Natural killer cell treated with Interleukin-12 subunit alpha and Interleukin-12 subunit beta and Interleukin-15 and Interleukin-18, amount 100 ng/mL, for 72 hours (primary cell): ENCODE measurements at places on chromosomes 5 and 9. TPM values are rescaled to one million over a fixed set of nuclear protein-coding genes. Genes with fewer than 3 reads are reported as not detected.

The SRD5A1 gene
- 7.2 TPM for total RNA-seq

DNA sequence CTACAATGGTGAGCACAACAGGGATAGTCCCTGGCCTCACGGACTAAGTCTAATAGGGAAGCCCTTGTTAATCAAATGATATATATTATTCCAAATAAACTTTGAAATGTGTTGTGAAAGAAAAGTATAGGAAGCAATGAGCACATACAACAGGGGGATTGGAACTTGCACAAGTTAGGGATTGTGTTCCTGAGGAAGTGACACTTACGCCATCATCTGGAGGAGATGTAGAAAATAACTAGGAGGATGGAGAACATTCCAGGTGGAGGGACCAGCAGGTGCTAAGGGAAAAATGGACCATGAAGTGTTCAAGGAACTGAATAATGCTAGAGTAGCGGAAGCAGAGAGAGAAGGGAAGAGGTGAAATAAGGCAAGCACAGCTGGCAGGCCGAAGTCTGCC lies 18.8 kb upstream of the RPS23 start:
- DNase-seq: no peak

DNA sequence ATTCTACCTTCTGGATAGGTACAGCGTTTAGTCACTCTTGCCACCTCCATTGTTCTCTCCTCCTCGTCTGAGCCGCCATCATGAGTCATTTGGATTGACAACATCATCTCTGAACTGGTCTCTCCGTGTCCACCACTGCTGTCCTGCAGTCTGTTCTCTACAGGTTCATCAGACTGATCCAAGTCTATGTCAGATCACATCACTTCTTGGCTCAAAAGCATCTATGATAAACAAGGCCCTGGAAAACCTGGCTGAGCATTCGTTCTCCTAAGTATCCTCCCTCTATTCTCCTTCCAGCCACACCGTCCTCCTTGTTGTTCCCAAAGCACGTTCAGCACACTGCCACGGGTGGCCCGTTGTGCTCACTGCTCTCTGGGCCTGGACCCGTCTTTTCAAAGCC lies 50.5 kb downstream of the CTNND2 start:
- DNase-seq: no peak

GRCh38 chr9:14198047-14198840 lies 115.7 kb downstream of the NFIB start:
- DNase-seq: no peak

DNA sequence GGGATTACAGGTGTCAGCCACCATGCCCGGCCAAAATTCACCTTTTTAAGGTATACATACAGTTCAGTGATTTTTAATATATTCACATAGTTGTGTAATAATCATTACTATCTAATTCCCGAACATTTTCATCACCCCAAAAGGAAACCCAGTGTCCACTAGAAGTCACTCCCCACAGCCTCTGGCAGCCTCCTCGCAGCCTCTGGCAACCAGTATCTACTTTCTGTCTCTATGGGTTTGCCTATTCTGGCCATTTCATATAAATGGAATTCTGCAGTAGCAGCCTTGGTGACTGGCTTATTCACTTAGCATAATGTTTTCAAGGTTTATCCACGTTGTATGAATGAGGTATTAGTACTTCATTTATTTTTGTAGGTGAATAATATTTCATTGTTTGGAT lies 59.0 kb downstream of the UBAP1 start:
- DNase-seq: no peak

- DNase-seq: no peak
Measured at GRCh38 chr5:40041452-40041851, 616.7 kb upstream of the DAB2 start.

The FOXD4L3 gene
- not detected for total RNA-seq

DNA sequence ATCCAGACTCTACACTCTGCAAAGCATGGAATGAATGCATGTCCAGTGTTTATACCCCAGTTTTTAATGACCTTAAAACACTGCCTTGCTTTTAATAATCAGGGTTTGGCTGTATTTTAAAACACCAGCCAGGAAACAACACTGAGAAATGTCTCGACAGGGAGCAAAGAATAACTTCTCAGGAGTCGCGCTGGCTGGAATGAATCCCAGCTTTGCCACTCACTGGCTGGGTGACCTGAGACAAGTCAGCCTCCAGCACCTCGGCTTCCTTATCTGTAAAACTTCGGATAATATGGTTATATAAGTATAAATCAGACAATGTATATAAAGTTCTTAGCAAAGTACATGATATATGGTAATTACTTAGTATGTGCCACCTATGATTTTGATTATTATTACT lies 505.0 kb downstream of the SPOCK1 start:
- DNase-seq: no peak

DNA sequence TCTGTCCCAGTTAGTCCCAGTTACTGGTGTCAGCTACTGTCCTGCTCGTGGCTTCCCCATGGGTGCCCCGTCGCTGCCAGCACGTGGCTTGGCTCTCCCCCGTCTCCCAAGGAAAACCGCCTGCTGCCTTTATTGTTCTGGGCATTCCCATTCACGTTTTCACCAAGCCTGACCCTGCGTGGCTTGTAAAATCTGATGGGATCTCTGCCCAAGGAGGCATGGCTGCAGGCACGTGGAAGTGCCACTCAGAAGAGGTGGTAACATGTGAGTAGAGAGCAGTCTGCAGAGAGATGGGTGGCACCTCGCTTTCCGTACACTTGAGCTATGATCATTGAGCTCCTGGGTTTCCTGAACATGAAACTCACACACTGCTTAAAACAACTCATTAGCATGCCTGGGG lies 429.2 kb upstream of the KLF4 start:
- no peak for DNase-seq

DNA sequence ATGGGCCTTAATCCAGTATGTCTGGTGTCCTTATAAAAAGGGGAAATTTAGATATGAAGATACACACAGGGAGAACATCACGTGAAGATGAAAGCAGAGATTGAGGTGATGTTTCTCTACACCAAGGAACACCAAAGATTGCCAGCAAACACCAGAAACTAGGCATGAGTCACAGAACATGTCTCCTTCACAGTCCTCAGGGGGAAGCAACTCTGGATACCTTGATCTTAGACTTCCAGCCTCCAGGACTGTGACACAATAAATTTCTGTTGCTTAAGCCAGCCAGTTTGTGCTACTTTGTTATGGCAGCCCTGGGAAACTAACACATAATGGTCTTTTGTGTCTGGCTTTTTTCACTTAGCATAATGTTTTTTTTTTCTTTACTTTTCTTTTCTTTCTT lies 41.2 kb upstream of the STRBP start:
- DNase-seq: no peak

The CNOT8 gene
- total RNA-seq: 67.1 TPM

The ANKDD1B gene
- not detected for total RNA-seq

- no peak for DNase-seq
Measured at GRCh38 chr5:111142932-111143331, 50.8 kb downstream of the WDR36 start.

The LAMC3 gene
- total RNA-seq: not detected

GRCh38 chr5:14715481-14715880 lies 51.0 kb downstream of the OTULIN start:
- no peak for DNase-seq

DNA sequence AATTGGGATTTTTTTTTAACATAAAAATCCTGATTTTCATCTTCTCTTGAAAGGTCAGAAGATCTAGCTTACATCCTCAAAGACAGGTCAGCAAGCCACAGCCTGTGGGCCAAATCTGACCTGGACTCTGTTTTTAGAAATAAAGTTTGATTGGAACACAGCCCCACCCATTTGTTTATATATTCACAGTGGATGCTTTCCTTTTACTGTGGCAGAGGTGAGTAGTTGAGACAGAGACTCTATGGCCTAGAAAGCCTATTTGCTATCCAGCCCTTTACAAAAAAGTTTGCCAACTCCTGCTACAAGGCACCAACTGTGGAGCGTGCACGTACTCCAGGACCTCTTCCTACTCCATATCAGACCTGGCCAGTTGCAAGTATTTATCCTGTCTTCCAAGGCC lies 13.4 kb upstream of the CCNJL start:
- DNase-seq: no peak

DNA sequence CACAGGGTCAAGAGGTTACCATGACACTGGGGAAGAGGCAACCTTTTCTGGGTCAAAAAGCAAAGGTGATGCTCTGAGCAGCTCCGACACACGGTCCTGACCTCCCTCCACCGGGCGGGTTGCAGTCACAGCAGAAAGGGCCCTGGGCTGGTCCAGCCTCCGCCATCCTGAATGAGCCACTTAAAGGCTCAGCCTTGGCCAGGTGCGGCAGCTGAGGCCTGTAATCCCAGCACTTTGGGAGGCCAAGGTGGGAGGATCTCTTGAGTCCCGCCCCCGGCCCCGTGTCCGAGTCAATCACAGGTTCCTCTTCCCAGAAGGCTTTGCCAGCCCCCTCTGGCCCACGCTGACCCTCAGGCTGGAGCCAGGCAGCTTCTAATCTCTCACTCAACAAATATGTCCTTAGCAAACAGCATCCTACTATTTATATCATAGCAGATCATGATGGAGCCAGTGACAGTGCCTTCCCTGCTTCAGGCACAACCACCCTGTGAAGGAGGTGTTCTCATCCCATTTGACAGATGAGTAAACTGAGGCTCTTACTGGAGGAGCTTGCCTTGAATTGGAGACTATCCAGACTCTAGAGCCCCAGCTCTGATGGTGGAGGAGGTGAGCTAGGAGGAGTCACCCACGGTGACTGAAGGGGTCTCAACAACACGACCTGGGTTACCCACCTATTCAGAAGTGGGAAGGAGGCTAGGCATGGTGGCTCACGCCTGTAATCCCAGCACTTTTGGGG lies 79.1 kb downstream of the LRSAM1 start:
- DNase-seq: no peak

- no peak for DNase-seq
Measured at GRCh38 chr9:87065981-87066380, 118.7 kb upstream of the GAS1 start.

The PCDHGC3 gene
- 0.33 TPM for total RNA-seq

GRCh38 chr5:135894276-135894675 lies 1.4 kb downstream of the IL9 start:
- no peak for DNase-seq

The TBC1D13 gene
- total RNA-seq: 25.9 TPM

- DNase-seq: no peak
Measured at GRCh38 chr5:36640949-36641348, 34.5 kb downstream of the SLC1A3 start.

DNA sequence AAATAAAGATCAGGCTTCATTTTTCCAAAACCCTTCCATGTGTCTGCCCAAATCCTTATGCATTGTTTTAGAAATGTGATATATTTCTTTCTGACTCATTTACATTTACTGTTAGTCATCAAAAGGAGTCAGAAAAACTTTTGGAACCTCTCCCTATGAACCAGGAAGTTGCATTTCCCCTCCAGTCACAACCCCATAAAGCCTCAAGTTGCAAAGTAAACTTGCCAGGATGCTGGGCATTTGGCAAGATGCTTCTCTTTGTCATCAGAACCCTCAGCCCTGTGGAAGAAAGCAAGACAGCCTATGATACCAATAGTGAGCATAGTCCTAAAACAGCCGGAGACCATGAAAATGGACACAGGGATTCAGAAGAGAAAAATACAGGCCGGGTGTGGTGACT lies 84.2 kb downstream of the MUSK start:
- DNase-seq: no peak
